ENCODE measurements at places on chromosomes 16 and 17.
A peak's percentile ranks its signal among the peaks of the same experiment; 100 is the strongest.

DNA sequence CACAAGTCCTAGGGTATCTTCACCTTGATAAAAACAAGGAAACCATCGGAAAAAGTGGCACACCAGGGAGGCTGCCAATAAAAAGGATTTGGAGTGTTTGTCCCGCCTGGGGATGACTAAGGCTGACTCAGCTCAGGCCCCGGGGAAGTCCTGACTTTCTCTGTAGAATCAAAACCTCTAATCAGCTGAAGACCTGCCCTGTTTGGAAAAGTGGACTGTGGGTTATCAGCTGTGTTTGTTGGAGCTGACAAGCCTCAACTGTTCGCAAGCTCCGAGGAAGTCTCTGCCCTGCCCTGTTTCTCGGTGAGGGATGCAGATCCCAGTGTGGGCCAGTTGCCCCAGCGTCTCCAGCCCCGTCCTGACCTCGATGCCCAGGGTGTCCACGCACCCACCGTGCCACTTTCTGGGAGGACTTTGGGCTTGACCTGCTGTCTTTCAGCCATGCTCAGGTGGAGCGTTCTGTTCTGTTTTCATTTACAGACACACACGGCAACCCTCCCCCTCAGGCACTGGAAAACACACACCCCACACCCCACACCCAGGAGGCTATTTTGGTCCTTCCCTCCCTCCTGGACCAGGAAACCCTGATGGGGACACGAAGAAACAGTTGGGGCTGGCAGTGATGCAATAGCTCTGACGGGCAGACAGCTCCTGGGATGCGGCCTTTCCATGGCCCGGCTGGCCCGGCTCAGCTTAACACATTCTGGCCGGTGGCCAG lies 27.6 kb upstream of the PITPNA start:
- DNase-seq: peak; percentile 96

DNA sequence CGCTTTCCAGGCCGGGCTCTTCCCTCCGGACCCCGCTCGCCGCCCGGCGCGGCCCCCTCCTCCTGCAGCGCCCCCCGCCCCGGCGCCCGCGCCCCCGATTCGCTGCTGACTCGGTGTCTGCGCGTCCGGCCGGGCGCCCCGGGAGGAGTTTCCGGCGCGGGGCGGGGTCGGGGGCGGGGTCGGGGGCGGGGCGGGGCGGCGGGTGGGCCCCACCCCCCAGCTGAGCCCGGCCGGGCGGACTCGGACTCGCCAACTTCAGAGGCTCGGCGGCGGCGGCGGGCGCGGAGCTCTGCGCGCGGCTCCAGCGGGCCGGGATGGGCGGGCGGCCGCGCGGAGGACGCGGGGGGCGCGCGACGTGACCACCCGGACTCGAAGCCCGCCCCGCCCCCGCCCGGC lies at the start of gene METRNL:
METRNL (plus strand) TSS at position 258 of the 396 bp plus-strand sequence. CDS start 207 bp downstream, outside the sequence.
- peak; percentile 34 for DNase-seq

DNA sequence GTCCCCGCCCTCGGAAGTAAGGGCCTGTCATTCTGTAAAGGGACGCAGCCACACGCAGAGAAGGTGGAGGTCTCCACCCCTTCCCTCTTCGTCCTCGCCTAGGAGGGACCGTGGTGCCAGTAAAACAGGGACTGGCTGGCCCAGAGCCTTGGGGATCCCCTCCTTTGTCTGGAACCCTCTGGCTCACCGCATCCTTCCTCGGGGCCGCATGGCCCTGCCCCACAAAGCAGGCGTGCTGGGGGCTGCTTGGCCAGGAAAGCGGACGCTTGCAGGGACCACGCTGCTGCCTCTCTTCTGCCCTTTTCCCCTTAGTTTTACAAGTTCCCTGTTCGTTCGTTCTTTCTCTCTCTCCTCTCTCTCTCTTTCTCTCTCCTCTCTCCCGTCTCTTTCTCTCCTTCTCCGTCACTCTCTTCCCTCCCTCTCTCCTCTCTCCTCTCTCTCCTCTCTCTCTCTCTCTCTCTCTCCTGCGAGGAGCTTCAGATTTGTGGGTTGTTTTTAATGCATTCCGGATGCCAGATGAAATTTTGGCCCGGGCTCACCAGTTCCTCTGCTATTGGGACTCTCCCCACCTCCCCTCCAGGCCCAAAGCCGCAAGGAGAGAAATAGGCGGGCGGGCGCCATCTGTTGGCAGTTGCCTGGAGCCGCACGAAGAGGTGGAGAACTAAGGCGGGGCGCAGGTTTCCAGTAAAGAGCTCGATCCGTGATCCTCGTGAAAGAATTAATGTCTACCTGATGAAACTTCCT lies 35.1 kb upstream of the CDRT4 start:
- DNase-seq: peak; percentile 66

GRCh38 chr16:54946909-54947308 lies 16.2 kb downstream of the IRX5 start:
- DNase-seq: no peak

DNA sequence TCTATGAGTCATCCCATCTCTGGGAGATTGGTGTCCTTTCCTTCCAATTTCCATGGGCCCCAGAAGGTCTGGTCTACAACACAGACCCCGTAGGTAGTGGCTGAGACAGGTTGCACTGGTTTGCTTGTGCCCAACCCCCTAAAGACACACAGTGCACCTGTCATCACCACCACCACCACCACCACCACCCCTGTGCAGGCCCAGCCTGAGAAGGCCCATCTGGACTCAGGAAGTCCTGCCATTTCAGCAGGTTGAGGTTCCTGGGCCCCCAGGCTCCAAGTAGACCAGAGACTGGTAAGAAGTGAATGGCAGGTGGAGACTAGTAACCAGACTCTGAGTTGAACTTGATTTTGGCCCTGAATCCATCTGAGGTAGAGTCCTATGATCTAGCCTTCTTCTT lies 25.9 kb upstream of the PHB1 start:
- no peak for DNase-seq

DNA sequence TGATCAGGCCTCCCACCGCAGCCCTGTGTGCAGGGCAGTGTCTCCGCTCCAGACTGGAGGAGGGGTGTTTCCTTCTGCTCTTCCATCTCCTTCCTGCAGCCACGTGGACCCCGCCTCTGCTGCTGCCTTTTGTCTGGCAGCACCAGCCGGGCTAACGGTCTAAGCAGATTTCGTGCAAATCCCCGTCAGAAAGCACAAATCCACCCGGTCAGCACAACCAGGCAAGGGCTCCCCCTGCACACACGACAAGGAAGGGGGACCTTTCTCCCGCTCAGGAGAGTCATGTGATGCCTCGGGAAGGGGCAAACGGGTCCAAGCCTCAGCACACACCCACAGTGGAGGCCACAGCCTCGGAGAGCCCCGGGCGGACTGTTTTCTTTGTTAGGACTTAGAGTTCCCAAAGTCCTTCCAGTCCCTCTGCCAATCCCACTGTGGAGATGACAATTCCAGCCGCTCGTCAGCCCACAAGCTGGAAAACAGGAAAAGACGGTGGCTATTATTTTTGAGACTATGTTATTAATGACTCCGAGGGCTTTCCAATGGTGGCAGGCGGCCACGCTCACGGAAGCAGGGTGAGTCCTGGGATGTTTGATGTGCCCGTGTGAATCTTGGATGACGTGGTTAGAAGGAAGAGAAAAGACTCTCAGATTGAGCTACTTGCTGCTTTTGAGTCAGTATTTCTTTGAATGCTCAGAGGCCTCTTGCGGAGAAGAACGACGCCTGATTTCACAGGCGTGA lies 22.5 kb upstream of the MEAK7 start:
- DNase-seq: no peak

GRCh38 chr16:75389096-75389690 lies 44.1 kb downstream of the CFDP1 start:
- DNase-seq: no peak

GRCh38 chr17:13940858-13941665 lies 128.2 kb upstream of the COX10 start:
- peak; percentile 70 for DNase-seq

GRCh38 chr16:67786491-67786890 lies 19.9 kb downstream of the RANBP10 start:
- DNase-seq: no peak

DNA sequence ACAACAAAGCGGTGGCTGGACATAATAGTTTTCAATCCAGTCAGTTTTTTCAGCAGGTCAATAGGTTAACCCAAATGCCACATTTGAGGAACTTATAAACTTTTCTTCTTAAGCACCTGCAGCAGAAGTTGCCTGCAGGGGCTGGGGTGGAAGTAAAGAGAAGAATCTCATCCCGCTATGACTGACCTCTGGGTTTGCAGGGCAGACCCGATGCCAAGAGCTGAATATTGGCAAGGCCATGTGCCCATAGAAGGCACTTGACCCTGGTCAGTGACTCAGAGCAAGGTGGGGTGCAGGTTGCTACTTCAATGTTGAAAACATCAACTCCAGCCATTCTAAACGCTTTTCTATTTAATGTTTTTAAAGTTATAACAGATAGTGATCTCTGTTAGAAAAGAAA lies 17.9 kb upstream of the SMPD3 start:
- DNase-seq: no peak

GRCh38 chr16:2194852-2195321 lies 1.5 kb downstream of the CASKIN1 start:
- DNase-seq: peak; percentile 60

- no peak for DNase-seq
Measured at GRCh38 chr17:4560421-4560820, at the start of gene GGT6. GGT6 (minus strand) TSS chr17:4560577; CDS start chr17:4560521, 56 bp downstream.

DNA sequence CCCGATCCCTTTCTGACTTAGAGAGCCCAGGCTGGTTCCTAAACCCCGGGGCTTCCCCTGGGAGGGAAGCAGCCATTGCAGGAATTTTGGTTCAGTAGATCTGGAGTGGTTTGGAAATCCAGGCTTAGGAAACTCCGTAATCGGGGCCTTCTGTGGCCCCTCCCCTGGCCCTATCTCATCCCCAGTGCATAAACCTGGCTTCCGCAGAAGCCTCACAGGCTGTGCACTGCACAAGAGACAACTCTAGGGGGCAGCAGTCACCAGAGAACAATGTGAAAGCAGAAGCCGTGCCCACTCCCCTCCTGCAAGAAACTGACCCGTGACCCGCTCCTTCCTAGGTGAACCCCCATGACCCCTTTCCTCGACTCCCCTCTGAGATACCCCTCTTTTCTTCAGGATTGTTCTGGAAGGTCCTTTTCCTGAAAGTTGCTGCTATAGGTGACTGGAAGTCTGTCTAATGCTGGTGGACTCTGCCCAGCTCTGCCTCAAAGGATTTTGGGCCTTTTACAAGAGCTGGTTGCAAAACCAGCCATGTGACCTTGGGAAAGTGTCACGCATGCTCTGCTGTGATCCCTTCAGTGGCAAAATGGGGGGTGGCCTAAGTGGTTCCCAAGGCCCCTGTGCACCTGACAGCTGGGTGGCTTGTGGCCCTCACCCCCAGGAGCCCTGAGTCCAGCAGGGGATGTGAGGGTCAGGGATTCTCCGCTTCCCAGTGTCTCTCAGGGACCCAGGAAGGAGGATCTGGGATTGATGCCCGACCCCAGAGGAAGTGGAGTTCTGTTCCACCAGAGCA lies 14.4 kb downstream of the GUCY2D start:
- DNase-seq: no peak

All from NCI-H226 (cell line).